Left forelimb (tissue), 1 donor: ENCODE measurements at places on chromosomes 3 and 15.

DNA sequence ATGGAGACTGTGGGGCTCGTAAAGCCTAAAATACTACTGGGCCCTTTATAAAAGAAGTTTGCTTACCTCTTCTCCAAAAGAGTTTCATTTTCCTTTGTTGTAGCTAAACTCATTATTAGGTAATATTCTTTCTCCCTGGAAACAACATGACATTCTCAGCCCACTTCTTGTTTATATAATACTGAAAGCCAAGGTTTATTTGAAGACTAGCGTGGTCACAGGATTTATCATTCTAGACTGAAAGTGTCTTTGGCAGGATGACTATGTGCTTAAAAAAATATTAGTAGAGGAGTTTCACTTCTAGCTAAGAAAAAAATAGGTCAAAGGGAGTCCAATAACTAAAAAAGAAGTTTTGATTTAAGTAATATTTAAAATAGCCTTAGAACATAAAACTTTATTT lies 1085.2 kb upstream of the CADM2 start:
- DNase-seq = no peak

DNA sequence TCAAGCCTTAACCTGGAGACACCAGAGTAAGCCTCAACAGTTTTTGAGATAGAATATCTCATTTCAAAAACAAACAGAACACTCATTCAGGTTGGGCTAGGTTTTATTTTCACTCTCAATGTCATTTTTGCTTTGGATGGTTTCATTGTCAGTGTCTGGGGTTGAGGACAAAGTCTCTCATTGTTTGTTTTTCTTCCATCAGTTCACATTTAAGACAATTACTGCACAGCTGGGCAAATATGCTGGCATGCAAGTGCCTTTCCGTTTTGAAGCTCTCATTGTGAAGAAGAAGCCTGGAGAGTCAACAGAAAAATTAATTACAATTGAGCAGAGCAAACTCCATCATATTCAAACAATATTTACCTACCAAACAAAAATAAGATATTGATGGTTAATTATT lies 1050.0 kb downstream of the TBL1XR1 start:
- DNase-seq = no peak

DNA sequence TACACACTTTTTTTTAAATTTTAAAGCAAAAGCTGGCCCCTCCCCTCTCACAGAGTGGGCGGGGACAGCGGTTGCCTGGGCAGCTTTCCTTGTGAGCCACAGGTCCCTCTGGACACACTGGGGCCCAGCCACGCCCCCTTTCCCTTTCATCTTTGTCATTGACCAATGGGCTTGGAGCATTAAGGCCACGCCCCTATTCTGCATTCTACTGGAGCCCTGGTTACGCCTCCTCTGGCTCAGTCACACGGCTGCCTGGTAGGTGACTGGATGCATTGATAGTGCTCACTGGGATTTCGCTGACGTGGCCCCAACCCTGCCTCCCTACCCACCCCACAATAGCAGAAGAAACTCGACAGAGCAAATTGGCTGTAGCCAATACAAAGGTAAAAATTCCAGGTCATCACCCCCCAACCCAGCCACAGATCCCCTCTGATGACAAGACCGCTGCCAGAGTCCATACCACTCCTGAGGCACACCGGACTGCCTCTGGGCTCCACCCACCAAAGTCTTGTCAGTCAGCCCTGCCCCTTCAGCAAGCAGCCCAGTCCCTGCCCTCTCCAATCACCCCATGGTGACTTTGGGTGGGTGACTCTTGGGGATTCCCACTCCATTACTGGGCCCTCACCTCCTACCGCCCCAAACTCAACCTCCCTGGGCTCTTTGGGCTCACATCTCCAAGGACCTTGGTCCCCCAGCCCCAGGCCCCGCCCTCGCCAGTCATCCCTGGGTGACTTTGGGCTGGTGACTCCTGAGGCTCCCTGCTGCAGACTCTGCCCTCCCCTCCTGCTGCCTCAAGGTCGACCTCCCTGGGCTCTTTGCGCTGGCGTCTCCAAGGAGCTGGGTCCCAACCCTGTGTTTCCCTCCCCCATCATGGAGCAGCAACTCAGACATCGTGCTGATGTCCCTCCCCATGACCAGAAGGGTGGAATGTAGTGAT lies 112.2 kb upstream of the FAN1 start:
- no peak for DNase-seq

- no peak for DNase-seq
Measured at GRCh38 chr3:52712291-52713212, 6.6 kb downstream of the SPCS1 start.

DNA sequence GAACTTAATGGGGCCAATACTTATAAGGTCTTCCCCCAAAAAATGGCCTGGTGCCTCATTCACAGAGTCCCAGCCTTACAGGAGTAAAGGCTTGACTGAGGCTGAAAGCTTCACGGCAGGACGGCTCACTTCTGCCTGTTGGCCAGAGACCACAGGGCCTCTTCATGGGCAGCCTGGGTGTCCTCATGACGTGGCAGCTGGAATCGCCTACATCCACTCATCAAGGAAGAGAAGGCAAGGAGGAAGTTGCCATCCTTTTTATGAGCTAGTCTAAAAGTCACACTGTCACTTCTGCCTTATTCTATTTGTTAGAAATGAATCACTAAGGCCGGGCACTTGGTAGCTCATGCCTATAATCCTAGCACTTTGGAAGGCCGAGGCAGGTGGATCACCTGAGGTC lies 89.3 kb upstream of the DGKG start:
- no peak for DNase-seq

DNA sequence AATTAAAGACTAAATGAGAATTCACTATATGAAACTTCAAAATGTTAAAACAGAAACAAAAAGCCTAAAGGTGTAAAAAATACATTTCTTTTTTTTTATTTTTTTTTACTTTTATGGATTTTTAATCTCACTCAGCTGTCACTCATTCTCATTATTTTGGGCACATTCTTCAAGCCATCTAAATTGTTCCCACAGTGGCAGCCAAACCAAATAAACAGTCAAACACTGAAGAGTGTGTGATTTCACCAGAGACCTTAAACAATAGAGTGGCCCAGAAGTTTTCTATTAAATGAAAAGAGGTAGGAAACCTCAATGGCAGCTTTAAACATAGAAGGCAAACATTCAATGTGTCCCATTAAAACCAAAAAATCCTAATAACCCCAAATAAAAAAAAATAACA lies 616.1 kb downstream of the OTOL1 start:
- DNase-seq = no peak

DNA sequence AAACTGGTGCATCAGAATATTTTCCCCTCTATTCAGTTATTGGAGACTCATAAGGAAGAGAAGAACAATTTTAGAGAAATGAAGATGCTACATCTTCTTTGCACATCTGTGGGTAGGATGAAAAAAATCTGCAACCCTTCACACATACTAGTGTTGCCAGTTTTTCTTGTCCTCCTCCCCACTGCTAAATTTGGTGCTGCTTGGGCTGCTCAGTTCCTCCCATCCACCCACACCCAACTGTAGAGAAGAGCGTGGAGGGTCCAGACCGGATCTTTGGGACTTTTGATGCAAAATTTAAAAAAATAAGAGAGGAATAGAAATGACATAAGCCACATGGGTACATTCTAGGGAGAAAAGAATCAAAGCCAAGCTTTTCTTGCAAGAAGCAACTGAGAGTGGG lies 8.7 kb upstream of the RASA2 start:
- no peak for DNase-seq

DNA sequence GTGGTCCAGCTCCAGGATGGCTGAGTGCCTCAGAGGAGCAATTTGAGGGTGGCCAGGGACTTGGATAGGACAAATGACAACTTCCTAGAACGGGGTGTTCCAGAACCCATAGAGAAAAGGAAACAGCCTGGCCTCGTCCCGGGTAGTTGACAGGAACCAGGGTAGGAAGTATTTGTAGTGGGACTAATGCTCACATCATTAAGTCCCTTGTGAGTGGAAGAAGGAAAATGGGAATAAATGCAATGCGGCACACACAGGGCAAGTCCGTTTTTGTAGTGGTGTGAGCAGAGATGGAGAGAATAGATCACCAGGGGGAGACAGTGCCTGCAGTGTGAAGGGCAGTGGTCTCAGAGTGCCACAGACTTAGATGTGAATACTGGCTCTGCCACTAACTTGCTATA lies 19.6 kb downstream of the TIMP4 start:
- DNase-seq = no peak

GRCh38 chr3:169542331-169542751 lies 121.2 kb downstream of the MECOM start:
- no peak for DNase-seq

GRCh38 chr3:108623504-108623903 lies 34.0 kb downstream of the DZIP3 start:
- DNase-seq = no peak

DNA sequence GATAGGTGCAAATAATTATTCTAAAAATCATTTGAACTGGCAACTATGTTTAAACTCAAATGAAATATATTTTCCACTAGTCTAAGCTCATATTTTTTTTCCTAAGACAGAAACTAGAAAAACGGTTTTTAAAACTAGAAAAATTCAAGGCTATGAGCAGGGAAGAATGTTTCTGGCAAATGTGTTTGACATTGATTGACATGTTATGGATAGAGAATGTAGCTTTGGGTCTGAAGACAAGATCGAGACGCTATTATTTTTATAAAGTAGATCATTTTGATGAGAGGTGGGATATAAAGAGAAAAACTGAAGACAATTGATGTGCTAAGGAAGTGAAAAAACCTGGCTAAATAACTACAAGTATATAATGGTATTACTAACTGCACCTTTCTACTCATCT lies 415.2 kb downstream of the GABRB3 start:
- no peak for DNase-seq

- peak; percentile 86 for DNase-seq
Measured at GRCh38 chr15:61835496-61836106, 224.6 kb downstream of the VPS13C start.

DNA sequence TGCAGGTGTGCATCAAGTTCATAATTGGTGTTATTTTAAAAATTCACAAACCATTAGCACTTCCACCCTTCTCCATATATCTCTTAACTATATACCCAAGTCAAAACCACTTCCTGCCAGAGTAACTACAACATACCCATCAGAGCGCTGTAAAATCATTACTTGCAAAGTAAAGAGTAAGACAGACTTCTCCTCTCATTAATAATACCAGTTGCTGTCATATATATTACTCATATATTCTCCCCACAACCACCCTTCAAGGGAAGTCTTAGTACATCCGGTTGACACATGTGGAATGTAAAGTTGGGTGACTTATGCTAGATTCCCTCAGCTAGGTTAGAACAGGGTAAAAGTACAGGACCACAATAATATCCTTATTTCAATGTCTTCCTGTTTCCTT lies 5.6 kb downstream of the TERC start:
- DNase-seq = no peak
